ENCODE measurements at places on chromosomes 2 and 18.

GRCh38 chr2:147487978-147488289 is 356.9 kb upstream of the ACVR2A start:
- DNase-seq: no peak

GRCh38 chr2:136376211-136376610 is 258.3 kb upstream of the CXCR4 start:
- no peak for DNase-seq

GRCh38 chr2:148926981-148927401 is 52.0 kb downstream of the KIF5C start:
- DNase-seq: no peak

GRCh38 chr2:241730671-241731293 is 3.6 kb upstream of the D2HGDH start:
- DNase-seq: no peak

- DNase-seq: no peak
Measured at GRCh38 chr2:99833586-99834201, 308.7 kb downstream of the AFF3 start.

DNA sequence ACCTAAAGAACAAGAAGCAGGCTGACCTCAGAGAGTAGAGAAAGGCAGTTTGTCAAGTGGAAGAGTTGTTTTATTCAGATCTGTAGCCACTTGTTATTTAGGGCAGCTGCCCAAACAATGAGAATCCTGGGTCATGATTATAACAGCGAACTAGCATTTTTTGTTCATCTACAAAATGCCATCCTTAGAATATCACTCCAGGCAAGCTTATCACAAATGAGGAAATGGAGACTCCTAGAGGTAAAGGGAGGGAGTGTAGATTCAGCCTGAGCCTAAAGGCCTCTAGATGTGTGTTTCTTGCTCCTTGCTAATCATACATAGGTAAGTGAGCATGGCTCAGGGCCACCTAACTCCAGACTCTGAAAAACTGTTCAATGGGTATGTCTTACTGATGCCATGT is 126.1 kb downstream of the HNMT start:
- no peak for DNase-seq

DNA sequence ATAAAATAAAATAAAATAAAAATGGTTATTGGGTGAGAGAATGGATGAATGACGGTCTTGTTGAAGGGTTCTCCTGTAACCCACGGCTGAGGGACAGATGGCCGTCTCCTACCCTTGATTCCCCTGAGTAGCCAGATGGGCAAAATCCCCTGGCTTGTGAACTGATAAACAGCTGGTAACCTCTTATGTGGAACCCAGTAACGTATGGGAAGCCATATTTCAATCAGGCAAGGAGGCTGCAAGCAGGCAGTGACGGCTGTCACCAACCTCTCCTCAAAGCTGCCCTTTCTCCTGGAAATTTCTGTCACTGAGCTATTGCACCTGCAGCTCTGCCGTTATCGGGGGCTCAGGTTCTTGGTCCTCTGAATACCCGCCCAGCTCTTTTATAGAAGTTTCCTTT is 165.3 kb upstream of the SMAD2 start:
- no peak for DNase-seq

DNA sequence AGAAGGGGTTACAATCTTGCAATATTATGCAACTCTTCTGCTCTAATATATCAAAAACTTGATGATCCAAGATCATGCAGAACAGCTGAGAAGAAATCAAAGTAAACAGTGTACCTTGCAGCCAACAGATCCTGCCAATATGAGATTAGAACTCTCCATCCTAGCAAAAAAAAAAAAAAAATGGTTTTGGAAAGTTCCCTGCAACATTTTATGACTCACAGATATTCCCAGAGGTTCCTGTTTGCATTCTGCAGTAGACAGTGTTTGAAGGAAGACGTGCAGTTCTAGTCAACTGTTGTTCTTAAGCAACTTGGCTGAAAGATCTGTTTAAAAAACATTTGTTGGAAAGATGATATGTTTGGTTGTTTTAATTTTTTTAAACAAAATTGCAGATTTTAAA is 103.6 kb upstream of the WDR75 start:
- DNase-seq: no peak

- peak; percentile 81 for DNase-seq
Measured at GRCh38 chr2:15730545-15731212, 139.0 kb downstream of the DDX1 start.

GRCh38 chr2:189177251-189177840 is 2.2 kb downstream of the COL5A2 start:
- DNase-seq: no peak

- DNase-seq: no peak
Measured at GRCh38 chr18:76487782-76488181, 7.3 kb downstream of the ZNF516 start.

GRCh38 chr18:55582325-55582724 is 5.7 kb downstream of the TCF4 start:
- DNase-seq: no peak

GRCh38 chr2:132766573-132766972 is 96.6 kb upstream of the LYPD1 start:
- DNase-seq: no peak

DNA sequence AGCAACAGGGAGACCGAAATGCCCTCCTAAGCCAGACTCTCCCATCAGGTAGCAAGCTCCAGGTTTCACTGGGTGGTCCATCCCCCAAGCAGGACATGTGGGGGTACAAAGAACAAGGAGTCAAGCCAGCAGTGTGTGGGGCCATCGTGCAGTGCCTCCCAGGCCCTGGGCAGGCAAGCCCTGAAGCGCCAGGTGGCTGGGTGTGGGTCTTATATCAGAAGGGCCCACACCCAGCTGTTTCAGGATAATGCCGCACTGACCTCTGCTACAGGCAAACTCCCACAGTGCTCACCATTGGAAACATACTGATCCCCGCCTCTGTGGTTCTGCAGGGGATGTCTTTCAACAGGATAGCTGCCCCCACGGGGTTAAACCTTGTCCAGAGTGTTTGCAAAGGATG is 174.2 kb upstream of the SMAD2 start:
- no peak for DNase-seq

DNA sequence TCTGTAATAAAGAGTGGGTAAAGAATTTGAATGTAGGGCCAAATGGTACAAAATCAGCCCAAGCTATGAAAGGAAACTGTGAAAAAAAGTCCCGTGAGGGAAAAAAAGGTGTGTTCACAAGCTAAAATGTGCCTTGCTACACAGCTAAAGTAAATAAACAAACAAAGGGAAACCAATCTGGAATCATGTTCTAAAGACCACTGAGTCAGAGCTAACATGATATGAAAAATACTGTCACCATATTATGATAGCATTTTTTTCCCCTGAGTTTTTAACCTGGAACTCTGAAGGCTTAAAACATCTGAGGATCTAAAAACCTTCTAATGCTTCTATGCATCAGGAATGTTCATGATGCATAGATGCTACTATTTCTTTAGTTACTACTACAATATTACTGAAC is 58.8 kb downstream of the SCN1A start:
- DNase-seq: no peak

GRCh38 chr2:178328037-178328436 is 122.9 kb downstream of the PRKRA start:
- no peak for DNase-seq

GRCh38 chr2:60717691-60718090 is 38.4 kb upstream of the PAPOLG start:
- no peak for DNase-seq

DNA sequence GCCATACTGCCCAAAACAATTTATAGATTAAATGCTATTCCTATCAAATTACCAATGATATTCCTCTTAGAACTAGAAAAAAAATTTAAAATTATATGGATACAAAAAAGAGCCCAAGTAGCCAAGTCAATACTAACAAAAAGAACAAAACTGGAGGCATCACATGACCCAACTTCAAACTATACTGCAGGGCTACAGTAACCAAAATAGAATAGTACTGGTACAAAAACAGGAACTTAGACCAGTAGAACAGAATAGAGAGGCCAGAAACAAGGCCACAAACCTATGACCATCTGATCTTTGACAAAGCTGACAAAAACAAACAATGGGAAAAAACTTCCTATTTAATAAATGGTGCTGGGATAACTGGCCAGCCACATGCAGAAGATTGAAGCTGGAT is 86.1 kb upstream of the KYNU start:
- DNase-seq: no peak

- no peak for DNase-seq
Measured at GRCh38 chr18:77896586-77897252, 647.1 kb downstream of the GALR1 start.

DNA sequence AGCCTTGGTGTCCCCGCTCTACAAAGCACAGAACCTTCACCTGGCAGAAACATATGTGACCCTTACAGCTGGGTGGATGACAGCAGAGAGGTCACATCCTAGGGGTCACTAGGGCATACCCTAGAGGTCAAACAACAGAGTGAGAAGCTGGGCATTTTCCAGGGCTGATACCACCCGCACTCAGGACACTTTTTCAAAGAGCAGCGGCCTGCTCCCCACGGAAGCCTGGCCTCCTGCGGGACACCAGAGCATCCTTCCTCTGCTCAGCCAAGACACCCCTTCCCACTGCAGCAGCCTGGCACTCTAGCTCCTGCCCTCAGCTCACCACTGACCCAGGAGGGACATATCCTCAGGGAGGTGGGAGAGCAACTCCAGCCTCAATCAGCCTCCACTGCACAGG is 86.0 kb downstream of the GALNT14 start:
- DNase-seq: no peak

GRCh38 chr18:77407733-77408132 is 158.1 kb downstream of the GALR1 start:
- no peak for DNase-seq

GRCh38 chr2:26587994-26588393 is 53.2 kb downstream of the CIB4 start:
- DNase-seq: no peak

- no peak for DNase-seq
Measured at GRCh38 chr2:10397878-10398277, 50.2 kb downstream of the ODC1 start.

DNA sequence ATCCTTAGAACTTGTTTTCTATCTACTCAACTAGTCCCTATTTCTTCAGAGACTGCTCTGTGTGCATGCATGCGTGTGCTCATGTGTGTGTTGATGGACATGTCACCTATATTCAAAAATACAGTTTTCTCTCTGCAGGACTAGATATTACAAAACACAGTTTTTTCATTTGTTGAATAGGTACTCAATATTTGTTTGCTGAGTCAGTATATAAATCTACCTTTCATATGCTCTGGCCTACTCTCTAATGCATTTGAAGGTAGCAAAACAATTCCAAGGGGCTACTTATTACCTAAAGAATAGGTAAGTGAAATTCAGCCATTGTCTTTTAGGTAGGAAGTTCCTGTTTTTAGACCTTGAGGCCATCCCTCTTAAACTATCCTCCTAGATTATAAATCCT is 8.6 kb upstream of the UBE2E3 start:
- no peak for DNase-seq

- no peak for DNase-seq
Measured at GRCh38 chr2:213315168-213315876, 31.1 kb downstream of the SPAG16 start.

DNA sequence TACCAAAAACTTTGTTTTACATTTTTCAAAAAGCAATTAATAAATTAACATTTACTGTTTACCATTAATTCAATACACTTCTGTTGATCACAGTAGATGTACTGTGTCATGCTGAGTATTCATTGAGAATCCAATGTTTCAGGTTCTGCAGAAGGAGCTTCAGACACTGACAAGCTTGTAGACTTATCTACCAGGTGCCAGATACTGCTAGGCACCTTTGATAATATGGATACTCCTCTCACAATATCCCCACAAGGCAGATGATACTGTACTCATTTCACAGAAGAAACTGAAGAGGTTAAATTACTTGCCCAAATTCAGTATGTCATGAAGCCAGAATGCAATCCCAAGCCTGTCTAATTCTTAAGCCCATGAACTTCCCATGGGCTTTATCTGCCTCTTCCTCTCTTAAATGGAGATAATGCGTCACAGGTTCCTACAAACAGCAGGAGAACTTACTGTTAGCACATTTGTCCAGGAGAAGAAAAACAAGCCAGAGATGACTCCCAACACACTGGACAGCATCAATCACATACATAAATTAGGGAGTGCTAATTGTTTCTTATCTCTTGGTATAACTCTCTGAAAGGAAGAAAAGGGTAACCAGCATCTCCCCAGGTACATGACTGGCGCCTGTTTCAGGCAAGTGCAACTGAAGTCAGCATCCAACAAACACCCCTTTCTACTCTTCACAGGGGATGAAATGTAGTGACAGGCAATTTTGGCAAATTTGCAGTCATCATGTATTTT is 27.4 kb downstream of the ITSN2 start:
- no peak for DNase-seq

- DNase-seq: no peak
Measured at GRCh38 chr2:174951745-174952144, 53.4 kb downstream of the CHN1 start.

DNA sequence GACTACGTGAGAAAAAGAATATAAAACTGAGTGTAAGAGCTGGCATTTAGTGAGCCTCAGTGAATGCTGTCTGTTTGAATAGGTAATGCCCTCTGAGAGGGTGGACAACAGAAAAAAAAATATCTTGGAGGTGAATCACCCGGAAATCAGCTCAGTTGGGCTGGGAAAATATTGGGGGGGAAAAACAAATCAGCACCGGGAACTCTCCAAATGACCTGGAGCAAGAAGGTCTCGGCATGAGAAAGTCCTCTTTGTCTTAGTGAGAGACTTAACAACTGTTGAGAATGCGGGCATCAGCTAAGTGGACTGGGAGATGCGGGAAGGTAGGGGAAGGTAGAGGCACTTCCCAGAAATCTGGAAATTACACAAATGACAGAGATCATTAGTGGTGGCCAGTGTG is 109.4 kb upstream of the POU3F3 start:
- DNase-seq: no peak

- no peak for DNase-seq
Measured at GRCh38 chr18:32366586-32367538, 103.8 kb downstream of the GAREM1 start.

- DNase-seq: no peak
Measured at GRCh38 chr2:236209996-236210395, 41.8 kb upstream of the GBX2 start.

DNA sequence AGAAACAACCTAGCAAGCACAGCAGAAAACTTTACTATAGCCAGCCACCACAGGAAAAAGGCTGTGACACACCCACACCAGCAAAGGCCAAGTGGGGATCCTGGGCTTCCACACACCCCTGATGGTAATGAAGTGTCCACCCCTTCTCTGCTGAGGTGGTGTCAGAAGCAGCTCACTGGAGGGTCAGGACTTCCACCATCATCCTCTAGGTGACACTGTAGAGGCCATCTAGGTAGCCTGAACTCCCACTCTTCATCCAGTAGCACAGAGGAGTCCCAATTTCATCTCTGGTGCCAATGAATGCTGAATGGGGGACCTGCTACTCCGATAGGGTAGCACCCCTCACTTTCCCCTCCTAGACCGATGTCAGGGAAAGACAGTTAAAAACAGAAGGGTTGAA is 1544.4 kb downstream of the LRP1B start:
- DNase-seq: no peak

- no peak for DNase-seq
Measured at GRCh38 chr2:5937851-5938565, 245.8 kb downstream of the SOX11 start.

DNA sequence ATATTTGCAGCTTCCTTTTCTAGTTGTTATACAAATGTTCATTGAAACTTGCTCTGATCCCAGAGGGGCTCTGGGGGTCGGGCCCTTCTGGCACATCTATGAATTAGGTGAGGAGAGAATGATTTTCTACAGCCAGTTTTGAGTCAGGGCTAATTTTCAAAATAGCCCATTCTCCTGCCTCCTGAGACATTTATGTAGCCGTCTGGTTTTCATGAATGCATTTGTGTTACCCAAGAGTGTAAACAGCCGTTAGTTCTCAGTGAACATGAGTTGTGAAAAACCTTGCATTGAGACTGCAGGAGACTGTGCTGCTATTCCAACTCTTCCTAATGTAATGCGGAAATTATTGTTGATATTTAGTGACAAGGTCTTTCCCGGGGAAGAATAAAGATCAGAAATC is 122.5 kb downstream of the ICOS start:
- no peak for DNase-seq

Data from HS-27A (cell line).